ENCODE measurements at places on chromosomes 2 and 18. TPM values are rescaled to one million over a fixed set of nuclear protein-coding genes. Genes with fewer than 3 reads are reported as not detected.

DNA sequence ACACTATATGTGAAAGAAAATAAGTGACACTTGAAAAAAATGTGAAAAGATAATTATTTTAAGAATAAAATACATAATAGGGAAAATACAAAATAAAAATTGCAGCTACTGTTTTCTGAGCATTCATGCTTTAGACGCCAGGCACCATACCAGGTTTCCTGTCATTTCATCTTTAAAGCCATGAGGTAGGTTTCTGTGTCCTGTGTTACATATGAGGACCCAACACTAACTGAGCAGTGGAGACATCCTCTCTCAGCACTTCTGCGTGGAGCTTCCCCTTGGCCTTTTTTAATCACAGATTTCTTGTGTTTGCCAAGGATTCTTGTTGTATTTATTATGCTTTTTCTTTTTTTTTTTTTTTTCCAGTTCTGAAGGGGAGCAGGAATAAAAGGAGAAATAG, 117.3 kb downstream of the FAM117B start:
- H3K27me3 ChIP-seq: no peaks in the 10 kb centered on the region
- H3K36me3 ChIP-seq: peaks cover 6% of the 10 kb centered on the region
- DNase-seq: no peak
- H3K27ac ChIP-seq: no peak overlapping the region

- H3K4me1 ChIP-seq: no peaks in the 10 kb centered on the region
- peaks cover 3% of the 10 kb centered on the region for H3K27me3 ChIP-seq
These were observed 110.6 kb downstream of the PLEKHM3 start for GRCh38 chr2:207914716-207915115.

DNA sequence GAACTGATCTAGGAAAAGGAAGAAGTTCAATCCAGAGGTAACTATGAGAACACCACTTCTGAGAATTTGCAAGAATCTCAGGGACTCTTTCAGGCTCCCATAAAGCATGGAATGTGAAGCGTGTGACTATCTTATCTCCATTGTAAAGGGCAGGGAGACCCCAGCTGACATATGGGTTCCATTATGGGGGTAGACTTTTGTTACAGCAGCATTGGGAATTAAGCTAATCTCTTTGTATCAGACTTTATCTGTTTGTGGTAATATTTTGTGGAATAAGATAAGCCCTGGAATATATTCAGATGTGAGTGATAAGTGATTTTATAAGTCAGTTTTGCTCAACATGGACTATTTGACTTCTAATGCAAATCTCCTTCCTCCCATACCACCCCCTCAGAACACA, 468.3 kb downstream of the MEIS1 start:
- no peaks in the 10 kb centered on the region for H3K4me1 ChIP-seq
- H3K27ac ChIP-seq: no peak overlapping the region
- H3K36me3 ChIP-seq: no peaks in the 10 kb centered on the region
- no peak for DNase-seq

SERPINB10 gene
- total RNA-seq: not detected

CROCC2 gene
- total RNA-seq: not detected

GNLY gene
- not detected for total RNA-seq

CAPN14 gene
- 0.13 TPM for total RNA-seq

Measured in endothelial cell (in vitro differentiated cells).